D721Med (cell line): ENCODE measurements at places on chromosomes 1 and 21.

DNA sequence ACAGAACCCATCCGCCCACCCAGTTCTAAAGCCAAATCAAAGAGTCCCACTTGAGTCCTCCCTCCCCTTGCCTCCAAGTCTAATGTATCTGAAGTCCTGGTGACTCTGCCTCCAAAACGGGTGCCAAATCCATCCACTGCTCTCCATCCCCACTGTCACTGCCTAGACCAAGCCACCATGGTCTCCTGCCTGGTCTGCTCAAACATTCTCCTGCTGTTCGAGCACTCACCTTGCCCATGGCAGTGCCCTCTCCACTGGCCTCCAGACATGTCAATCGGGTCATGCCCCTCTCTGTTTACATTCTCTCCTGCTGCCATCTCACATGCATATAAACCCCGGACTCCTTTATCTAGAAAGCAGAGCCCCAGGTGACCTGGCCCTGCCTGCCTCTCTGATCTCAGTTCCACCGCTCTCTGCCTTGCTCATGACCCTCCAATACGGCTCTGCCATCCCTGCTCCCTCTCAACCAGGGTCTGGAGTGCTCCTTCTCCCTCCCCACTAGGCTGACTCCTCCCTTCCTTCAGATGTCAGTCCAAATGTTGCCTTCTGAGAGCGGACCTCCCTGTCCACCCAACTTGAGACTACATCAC lies 32.1 kb upstream of the MX1 start:
- no peak for DNase-seq

DNA sequence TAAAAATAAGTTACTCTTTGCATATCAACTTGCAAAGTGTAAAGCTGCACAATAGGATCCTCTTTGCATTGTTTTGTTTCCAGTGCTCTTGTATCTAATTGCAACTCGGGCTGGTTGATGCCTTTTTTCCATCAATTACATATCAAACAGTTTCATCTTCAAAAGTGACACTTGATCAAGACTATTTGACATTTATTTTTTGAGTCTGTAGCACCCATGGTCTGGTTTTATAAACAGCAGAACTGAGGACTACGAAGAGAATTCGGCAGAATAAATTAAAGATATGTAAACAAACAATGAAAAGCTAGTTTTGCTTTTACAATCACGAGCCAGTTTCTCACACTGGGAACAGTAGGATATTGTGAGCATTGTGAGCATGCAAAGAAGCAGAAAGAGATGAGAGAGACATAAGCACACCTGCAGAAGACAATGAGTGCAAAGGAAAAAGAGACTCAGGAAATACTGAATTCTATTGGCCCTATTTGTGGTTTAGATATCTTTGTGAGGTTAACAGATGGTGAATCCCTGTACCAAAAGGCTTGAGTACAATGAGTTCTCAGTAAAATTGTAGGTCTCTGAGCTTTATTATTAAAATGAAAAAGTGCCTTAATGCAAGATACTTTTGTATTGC lies 45.4 kb downstream of the RPL5 start:
- DNase-seq = no peak

DNA sequence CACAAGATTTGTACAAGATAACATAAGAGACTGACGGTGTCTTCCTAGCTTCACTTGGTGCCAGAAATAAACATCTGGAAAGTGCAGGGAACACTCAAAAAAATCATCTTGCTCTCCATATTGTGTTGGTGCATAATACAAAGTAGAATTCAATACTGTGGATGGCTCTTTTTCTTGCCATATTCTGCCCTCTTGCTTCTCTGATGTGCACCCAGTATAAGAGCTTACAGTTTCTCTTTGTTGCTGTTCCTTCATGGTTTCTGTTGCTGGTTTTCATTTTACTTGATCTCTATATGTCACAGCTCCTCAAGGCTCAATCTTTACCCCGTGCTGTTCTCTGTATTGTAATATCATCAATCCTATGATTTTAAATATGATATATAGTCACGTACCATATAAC lies 528.5 kb upstream of the ZP4 start:
- DNase-seq = no peak

DNA sequence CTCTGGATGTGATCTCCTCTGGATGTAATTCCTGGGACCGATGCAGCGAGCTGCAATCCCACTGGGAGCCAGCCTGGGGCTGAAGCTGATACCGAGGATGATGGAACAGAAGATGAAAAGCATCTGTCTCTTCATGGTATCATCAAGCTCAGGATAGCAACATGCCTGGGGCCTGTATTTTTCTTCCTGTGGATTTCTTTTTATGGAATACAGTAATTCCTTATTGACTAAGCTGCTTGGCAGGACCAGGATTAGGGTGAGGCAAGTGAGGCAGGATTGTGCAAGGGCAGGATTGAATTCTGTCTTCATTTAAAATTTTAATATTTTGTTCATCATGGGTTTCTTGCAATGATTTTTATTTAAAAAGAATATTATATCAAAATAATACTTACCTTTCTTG lies 86.6 kb downstream of the SLC25A24 start:
- DNase-seq = no peak
